ENCODE measurements at places on chromosomes 16 and 17.
A peak's percentile ranks its signal among the peaks of the same experiment; 100 is the strongest.

DNA sequence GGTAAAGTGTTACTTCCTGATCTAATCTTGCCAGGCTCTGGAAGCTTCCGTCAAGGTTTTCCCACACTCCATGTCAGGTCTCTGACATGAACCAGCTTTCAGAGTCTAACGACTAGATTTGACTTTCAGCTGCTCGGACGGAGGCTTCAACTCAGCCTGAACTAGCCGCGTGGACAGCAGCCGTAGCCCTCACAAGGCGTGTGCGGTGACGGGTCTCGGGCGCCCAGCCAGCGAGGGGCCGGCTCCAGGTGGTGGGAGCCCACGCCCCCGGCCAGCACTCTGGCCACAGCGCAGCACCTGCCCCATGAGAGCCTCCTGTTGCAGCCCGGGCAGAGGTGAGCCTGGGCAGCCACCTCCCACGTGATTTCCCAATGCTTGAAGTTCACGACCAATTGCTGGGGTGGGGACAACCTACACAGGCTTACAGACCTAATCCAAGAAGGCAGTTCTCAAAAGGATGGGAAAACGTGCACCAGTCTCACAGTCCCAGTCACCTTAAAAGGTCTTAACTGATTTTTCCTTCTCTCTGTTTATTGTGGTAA is 45.5 kb downstream of the TBC1D16 start:
- DNase-seq = no peak

GRCh38 chr17:67492251-67492740 is 115.2 kb downstream of the PITPNC1 start:
- DNase-seq = no peak

DNA sequence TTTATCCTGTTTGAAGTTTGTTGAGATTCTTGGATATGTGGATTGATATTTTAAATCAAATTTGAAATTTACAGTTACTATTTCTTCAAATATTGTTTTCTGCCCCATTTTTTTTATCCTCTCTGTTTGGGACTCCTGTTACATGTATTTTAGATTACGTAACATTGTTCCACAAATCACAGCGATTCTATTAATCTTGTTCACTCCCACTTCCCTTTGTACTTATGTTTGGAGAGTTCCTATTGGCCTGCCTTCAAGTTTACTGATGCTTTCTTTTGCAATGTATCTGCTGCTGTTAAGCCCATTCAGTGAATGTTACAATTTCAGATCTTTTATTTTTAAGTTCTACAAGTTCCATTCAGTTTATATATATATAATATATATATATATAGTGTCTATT is 288.3 kb upstream of the TNRC6C start:
- no peak for DNase-seq

- DNase-seq = no peak
Observed at GRCh38 chr17:40615068-40615840, 32.4 kb downstream of the SMARCE1 start.

- peak; percentile 30 for DNase-seq
Observed at GRCh38 chr17:26818736-26819135, 475.2 kb upstream of the WSB1 start.

DNA sequence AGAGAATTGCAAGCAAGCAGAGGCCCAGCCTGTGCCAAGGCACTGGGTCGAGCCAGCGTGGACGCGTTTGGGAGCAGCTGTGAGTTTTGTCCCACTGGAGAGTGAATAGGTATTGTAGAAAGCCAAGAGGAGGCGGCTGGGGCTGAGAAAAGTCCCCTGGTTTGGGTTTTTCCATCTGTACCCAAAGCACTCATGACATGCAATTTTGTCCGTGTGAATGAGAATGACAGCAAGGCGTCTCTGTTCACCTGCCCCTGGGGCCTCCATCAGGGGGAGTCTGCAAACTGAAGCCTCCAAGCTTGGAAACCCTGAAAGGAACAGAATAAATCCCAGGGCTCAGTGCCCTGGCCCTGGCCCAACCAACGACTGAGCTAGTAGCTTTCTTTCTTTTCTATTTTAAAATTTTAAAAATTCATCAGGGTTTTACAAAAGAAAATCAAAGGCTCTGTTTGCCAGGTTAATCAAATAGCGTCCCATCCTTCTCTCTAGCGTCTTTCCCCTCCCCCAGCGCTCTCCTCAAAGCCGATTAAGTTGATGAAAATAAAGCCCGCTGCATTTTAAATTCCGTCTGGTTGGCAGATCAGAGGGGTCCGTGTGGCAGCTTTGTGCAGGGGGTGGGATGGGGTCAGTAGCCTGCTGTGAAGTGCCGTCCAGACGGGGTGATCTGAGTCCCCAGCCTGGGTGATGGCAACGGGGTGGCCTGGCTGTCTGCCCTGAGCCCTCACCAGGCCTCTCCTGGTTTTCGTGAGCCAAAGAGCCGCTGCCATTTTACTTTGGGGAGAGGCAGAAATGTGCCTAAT is 171.0 kb downstream of the KATNIP start:
- DNase-seq = no peak

DNA sequence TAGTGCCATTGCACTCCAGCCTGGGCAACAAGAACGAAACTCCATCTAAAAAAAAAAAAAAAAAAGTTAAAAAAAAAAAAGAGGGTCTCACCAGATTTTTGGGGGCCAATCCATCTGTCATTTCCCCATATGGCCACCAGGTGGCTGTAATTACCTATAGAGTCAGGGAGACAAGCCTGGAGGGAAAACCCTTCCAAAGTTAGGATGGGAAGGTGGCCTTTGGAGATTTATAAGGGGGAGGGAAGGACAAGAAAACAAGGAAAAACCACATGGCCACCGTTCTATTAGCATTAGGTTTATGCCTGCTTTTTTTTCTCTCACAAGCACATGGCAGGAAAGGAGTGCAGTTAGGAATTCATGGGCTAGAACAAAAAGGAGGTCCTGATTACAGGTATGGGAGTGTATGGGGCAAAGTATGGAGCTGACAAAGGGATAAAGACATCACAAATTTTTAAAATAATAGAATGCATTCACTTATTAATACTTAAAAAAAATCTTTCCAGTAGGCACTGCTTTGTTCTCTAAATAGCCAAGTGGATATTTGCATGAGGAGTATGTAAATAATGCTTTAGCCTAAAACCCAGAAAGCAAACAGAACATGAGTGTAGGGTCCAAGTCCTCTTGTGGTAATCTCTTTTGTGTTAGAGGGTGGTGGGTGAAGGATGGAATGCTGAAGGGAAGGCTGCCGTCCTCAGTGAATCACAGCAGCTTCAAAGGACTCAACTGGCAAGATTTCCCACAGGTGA is 5.1 kb downstream of the CYB5D1 start:
- DNase-seq = peak; percentile 79

Data from hematopoietic multipotent progenitor cell treated with erythropoietin and hydrocortisone succinate and interleukin-3 and kit ligand, for 17 days (in vitro differentiated cells).